ENCODE measurements at places on chromosomes 5 and 9.

- DNase-seq = no peak
Measured at GRCh38 chr5:72624641-72625236, 117.5 kb upstream of the ZNF366 start.

- DNase-seq = no peak
Measured at GRCh38 chr5:152688561-152689249, 283.6 kb upstream of the NMUR2 start.

DNA sequence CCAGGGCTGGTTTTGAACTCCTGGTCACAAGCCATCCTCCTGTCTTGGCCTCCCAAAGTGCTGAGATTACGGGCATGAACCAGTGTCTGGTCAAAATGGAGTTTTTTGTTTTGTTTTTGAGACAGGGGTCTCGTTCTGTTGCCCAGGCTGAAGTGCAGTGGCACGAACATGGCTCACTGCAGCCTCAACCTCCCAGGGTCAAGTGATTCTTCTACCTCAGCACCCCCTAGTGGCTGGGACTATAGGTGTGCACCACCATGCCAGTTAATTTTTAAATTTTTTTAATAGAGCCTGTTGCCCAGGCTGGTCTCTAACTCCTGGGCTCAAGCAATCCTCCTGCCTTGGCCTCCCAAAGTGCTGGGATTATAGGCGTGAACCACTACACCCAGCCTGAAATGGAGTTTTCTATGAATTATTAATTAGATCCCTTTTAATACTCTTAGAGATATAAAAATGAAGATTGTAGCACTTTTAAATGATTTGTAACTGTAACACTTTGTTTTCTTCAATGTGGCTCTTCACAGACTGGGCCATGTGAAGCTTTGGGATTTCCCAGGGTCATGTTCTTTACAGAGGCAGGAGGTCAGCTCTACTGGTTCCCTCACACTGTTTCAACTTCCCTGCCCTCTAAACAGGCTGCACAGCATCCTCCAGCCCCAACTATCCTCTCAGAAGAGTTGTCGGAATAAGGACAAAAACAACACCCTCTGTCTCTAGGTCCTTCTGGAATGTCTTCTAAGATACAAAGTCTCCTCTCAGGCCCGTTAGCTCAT is 32.7 kb upstream of the SPARC start:
- no peak for DNase-seq

- no peak for DNase-seq
Measured at GRCh38 chr9:111965566-111966019, 69.0 kb downstream of the UGCG start.

- DNase-seq = no peak
Measured at GRCh38 chr5:171242521-171242920, 66.5 kb upstream of the TLX3 start.

GRCh38 chr5:172005708-172006320 is 624 bp downstream of the FBXW11 start:
- peak; percentile 29 for DNase-seq

DNA sequence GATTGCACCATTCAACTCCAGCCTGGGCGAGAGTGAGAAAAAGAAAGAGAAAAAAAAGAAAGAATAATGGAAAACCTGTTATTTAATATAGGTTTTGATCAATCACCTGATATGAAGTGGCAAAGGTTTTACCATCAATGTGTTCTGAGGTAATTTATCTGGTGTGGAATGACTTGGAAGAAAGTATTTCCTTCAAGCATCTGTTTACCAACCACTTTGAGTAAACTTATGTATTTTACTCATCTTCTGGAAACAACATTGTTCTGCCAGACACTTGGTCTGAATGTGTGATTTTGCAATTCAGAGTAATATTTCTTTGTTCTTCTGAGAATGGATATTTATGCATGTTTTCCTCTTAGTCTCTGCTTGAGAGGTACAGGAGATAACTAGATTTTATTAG is 24.3 kb downstream of the KIF2A start:
- DNase-seq = no peak

GRCh38 chr5:171577042-171577758 is 157.8 kb downstream of the FGF18 start:
- no peak for DNase-seq

Measured in activated naive CD4-positive, alpha-beta T cell treated with Interleukin-2 at 50 U/mL for 16 hours (primary cell).